ENCODE measurements at places on chromosomes 2 and 18.
A peak's percentile ranks its signal among the peaks of the same experiment; 100 is the strongest.

DNA sequence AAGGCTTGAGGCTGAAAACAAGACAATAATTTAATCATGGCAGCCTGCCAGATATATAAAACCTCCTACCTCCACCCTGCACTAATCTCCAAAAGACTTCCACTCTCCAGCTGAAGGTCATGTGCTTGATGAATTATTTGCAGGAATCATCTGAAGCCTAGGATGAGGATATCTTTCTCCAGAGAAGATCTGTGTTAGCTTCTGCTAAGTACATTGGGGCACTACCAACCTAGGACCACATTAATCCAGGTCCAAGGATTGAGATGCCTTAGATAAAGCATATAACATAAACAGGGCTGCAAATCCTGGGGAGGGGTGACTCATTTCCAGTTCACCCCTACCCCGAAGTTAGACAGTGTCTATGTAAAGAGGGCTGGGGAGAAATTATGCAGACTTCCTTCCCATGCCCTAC lies 80.5 kb upstream of the FRZB start:
- DNase-seq = peak; percentile 19

GRCh38 chr18:58535340-58536201 lies 93.3 kb downstream of the ALPK2 start:
- DNase-seq = no peak

- no peak for DNase-seq
Measured at GRCh38 chr18:24778810-24779418, 318.5 kb downstream of the HRH4 start.

- no peak for DNase-seq
Measured at GRCh38 chr2:224190936-224191270, 151.8 kb upstream of the SERPINE2 start.

GRCh38 chr2:64311191-64311910 lies 142.6 kb upstream of the LGALSL start:
- no peak for DNase-seq

DNA sequence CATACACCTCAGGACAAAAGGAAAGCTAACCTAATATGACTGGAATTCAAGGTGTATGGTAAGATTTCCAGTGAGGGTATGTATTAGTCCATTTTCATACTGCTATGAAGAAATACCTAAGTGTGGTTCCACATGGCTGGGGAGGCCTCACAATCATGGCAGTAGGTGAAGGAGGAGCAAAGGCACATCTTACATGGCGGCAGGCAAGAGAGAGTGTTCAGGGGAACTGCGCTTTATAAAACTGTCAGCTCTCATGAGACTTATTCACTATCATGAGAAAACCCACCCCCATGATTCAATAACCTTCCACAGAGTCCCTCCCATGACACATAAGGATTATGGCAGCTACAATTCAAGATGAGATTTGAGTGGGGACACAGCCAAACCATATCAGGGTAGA lies 186.0 kb downstream of the PLCL1 start:
- DNase-seq = no peak

DNA sequence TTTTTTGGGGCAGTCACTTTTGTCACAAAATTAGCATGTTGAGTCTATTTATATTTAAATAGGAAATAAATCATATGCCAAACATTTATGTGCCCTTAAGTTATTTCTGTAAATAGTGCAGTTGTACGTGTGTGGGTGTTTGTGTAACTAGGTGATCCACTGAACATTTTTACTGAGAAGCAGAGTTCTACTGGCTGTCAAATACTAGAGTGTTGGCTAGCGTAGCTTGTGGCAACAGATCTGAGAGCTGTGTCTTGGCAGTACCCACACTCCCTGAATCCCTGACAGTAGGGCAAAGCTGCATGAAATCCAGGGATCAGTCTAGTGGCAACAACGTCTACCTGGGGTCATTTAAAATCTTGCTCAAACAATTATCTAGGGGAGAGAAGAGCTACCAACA lies 273.1 kb upstream of the SLC8A1 start:
- DNase-seq = no peak

DNA sequence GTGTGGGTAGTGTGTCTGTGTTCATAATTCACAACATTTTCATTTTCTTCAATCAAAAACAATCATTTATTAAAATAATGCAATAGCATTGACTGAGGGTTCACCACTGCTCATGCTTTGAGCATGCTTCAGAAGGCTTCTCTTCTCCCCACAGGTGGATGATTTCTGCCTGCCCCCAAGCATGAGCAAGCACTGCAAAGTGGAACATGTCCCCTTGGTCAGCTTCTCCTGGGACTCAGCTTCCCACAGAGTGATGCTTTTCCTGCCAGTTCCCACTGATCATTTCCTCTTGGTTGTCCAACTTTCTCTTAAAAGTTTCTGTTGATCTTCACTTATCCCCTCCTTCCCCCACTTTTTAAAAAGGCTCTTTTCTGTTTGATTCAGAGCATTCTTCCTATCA lies 31.5 kb upstream of the CDH19 start:
- DNase-seq = no peak

GRCh38 chr18:49274188-49274714 lies 186.2 kb downstream of the DYM start:
- DNase-seq = no peak

GRCh38 chr2:71945603-71945959 lies 202.1 kb downstream of the CYP26B1 start:
- no peak for DNase-seq

GRCh38 chr18:45690975-45691815 lies 32.8 kb upstream of the SLC14A1 start:
- DNase-seq = peak; percentile 92

GRCh38 chr2:25275575-25275965 lies 66.2 kb downstream of the DNMT3A start:
- no peak for DNase-seq

DNA sequence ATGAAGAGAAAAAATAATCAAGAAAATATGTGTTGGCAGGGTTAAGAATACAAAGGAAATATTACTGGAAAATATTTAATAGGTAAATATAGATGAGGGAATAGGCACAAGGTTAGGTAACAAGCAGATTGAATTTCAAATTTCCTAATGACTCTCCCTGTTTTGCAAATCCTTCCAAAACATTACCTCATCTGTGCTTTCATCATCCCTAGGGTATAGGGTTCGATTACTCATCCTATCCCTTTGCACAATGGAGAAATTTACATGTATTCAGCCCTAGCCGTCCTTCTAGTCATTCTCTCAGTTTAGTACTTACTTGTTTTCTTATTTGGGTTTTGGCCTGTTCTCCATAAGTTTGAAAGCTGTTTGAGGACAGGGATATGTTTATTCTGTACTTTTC lies 864.6 kb upstream of the FSHR start:
- DNase-seq = no peak

DNA sequence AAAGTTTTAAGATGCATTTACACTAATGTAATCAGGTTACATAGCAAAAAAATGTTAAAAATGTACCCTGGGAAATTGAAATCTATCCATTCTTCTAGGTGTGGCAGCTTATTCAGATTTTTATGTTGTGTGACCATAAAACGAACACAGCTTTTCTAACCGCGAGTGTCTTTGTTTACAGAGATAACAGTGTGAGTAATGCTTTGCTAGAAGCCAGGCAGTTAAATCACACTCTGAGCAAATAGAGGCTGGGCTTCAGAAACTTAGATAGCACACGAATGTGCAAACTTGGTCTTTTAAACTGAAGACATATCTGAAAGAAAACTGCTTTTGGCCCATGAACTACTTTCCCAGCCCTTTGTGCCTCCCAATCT lies 116.1 kb downstream of the SPTBN1 start:
- peak; percentile 88 for DNase-seq

- peak; percentile 44 for DNase-seq
Measured at GRCh38 chr2:190382851-190383250, 25.3 kb upstream of the MFSD6 start.

- no peak for DNase-seq
Measured at GRCh38 chr2:8558956-8559355, 122.9 kb upstream of the ID2 start.

- DNase-seq = peak; percentile 83
Measured at GRCh38 chr2:20224716-20225293, at the start of gene SDC1. SDC1 (minus strand) TSS chr2:20225130; CDS start chr2:20224867, 263 bp downstream.

DNA sequence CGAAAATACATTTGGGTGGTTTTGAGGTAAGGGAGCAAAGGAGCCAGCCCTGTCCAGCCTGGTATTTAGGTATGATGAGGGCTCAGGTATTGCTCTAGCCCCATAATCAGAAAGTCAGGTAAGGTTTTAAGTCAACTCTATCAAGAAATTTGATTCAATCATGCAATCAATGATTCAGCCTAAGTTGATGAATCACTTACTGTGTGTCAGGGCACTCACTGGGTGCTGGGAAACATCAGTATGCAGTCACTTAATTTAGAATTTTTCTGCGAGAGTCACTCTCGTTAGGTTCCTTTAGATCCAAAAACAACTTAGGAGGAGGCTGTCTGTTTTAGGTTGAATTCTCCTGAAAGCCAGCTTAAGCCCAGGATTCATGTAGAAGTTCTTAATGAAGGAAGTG lies 17.7 kb upstream of the SERPINB2 start:
- DNase-seq = no peak

- no peak for DNase-seq
Measured at GRCh38 chr2:119155633-119156032, 2.9 kb downstream of the C1QL2 start.

GRCh38 chr2:190320696-190321095 lies 1.1 kb upstream of the HIBCH start:
- DNase-seq = no peak

- DNase-seq = peak; percentile 88
Measured at GRCh38 chr2:100902817-100903405, 83.0 kb downstream of the NPAS2 start.

DNA sequence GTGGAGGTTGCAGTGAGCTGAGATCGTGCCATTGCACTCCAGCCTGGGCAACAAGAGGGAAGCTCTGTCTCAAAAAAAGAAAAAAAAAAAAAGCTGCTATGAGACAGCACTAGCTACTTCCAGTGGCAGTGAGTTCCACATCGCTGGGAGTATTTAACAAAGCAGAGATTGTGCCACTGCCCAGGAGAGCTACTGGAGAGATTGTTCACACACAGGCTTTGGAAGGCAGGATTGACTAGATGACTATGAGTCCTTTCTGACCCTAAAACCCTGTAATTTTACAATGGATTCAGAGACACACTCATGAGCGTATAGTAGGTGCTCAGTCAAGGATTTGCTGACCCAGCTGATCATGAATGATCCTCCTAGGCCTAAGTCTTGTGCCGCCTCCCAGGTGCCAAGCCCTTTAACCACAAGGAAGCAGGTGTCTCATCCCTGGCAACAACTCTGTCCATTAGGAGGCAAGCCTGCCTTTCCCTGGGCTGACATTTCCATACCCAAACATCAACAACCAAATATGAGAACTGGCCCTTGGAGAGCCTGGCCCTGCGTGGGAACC lies 45.0 kb upstream of the ODC1 start:
- DNase-seq = no peak

Measured in astrocyte of the hippocampus (primary cell).